GM23248 (cell line): ENCODE measurements at places on chromosomes 2 and 18. TPM values are rescaled to one million over a fixed set of nuclear protein-coding genes. Genes with fewer than 3 reads are reported as not detected.

GRCh38 chr2:3294069-3294468 lies 83.5 kb downstream of the EIPR1 start:
- no peak for DNase-seq

- DNase-seq = no peak
Observed at GRCh38 chr18:48819276-48819675, 131.5 kb downstream of the SMAD7 start.

DNA sequence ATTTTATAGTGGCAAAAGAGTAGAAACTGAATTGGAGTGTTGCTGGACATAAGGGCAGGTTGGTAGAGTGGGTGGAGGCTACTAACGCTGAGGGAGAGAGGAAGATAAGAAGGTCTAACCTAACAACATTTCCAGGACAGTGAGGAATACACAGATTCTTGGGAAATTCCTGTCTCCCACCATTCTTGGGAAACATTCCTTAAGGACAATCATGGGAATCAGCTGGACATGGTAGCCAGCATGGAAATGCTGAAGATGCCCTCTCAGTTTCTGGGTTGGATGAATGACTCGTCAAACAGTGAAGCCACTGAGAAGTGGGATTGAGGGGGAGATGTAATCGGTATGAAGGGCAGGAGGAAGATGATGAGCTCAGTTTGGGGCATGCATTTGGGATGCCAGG lies 265.4 kb downstream of the AFF3 start:
- no peak for DNase-seq

GRCh38 chr2:240983996-240984498 lies 14.4 kb upstream of the SNED1 start:
- no peak for DNase-seq

Gene CCDC85A
- 1.6 TPM in 2 replicates for polyA plus RNA-seq
